ENCODE measurements at places on chromosomes 1 and 21.
A peak's percentile ranks its signal among the peaks of the same experiment; 100 is the strongest.

DNA sequence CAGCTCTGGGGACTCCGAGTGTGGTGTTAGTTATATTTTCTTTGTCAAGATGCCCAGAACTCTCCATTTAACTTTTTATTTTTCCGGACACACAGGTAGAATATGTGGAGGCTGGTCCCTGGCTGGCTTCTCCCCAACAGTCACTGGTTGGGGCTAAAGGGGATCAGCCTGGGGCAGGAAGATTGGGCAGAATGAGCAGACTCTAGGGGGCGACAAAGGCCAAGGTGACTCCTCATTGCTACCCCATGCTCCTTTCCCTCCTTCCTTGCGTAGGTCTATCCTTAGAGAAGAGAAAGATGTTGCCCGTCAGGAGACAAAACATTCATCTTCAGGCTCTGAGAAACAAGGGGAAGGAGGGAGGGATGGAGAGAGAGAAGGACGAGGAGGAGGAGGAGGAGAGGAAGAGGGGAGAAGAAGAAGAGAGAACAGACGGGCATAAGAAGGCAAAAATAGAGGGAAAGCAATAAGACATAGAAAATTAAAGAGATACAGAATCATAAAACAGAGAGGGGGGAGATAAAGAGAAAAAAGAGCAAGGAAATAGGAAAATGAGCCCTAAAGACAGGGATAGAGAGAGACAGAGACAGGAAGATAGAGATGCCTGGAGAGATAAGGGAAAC is 89.9 kb downstream of the FOXD2 start:
- DNase-seq = peak; percentile 54

DNA sequence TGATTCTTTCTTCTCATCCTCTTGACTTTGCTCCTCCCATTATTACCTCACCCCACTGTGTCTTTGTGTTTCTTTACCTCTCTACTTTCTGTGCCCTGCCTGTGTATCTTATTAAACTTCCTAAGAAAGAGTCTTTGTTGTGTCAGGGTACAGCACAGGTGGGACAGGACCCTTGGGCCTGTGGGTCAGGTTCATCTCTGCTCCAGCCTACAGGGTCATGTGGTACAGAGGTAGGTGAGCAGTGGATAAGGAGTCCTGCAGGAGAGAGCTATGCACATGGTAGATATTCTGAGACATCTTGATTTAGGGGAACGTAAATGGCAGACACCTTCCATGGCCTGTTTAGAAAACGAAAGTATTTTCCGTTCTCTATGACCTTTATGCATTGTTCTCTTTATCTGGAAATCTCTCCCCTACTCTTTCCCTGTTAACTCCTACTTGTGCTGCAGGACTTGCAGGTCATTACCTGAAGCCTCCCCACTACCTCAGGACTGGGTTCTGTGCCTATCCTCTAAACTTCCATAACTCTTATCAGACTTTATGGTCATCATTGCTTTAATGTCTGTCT is 9.9 kb downstream of the GIPC2 start:
- no peak for DNase-seq

- DNase-seq = no peak
Measured at GRCh38 chr1:3000214-3000613, 21.1 kb upstream of the ACTRT2 start.

GRCh38 chr1:75618382-75618781 is 7.5 kb upstream of the SLC44A5 start:
- DNase-seq = no peak

DNA sequence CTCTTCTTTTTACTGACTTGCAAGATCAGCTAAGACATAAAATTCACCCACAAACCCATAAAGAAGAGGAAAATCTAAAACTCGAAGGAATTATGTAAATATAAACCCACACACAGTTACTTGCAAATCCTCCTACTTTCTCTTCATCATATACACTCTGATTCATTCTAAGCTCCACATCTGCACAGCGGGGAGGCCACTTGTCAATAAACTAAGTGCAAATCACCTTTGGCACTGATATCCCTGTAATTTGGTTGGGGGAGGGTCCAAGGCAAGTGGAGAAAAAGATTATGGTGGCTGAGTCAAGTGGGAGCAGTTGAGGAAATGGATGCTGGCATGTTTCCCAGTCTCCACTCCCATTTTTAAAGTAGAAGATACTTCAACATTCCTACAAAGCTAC is 596.5 kb downstream of the MATN1 start:
- no peak for DNase-seq

DNA sequence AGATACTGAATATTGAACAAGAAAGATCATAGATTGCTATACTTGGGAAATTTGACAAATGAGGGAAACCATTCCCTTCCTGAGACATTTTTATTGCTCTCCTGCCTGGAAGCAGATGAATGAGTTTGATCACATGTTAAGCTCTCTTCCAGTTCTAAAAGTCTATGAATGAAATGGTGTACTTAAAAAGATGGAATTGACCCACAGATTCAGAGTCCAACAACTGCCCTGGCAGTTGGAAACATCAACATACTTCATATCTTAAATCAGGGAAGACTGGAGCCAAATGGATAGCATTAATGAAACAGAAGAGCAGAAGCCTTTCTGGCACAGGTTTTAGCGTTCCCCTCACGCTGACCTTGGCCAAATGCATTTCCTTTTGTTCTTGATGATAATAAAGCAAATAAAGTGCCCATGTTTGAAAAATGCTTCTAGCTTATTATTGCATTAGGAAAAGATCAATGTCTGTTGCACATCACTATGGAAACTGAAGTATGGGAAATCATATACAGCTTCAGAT is 142.6 kb downstream of the ESRRG start:
- DNase-seq = no peak

DNA sequence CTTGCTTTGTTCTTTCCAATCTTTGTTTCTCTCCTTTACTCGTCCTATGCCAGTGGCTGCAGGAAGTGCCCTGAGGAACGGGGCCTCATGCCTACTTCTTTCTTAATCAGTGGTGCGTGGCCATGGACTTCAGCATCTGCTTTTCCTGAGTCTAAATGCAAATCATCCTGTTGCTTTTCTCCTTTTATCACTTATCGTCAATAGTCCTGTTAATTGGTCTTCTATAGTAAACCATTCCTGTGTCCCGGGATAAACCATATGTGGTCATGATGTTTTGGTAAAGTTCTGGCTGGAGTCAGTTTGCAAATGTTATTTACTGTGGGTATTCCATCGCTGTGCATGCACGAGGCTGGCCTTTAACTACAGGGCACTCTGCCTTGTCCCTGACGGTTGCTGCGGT is 47.5 kb downstream of the AGPAT3 start:
- DNase-seq = no peak

DNA sequence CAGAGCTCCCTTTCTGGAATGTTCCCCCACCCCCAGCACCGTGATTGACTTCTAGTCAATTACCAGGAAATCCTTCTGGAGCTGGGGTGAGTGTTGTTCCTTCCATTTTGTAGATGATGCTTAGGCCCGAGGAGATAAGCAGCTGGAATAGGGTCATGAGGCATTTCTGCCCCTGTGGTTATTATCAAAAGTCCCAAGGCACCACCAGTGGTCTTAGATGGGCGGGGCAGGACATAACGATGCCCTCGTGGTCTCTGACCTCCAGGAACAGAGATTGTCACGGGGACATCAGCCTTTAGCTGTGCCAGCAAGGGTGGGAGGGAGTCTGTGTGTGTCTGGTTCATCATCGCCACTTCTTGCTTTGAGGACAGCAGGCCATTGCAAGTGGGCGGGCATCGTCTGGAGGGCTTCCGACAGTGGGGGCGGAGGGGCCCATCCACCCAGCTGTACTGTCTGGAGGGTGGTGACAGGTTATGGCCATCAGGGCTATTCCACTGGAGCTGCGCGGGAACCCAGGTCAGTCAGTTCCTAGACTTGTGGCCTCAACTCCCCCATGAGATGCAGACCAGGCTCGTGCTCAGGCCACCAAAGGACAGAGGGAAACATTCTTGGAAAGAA is 22.6 kb downstream of the TNFRSF8 start:
- peak; percentile 37 for DNase-seq

GRCh38 chr1:21840981-21841380 is 28.9 kb downstream of the LDLRAD2 start:
- no peak for DNase-seq

DNA sequence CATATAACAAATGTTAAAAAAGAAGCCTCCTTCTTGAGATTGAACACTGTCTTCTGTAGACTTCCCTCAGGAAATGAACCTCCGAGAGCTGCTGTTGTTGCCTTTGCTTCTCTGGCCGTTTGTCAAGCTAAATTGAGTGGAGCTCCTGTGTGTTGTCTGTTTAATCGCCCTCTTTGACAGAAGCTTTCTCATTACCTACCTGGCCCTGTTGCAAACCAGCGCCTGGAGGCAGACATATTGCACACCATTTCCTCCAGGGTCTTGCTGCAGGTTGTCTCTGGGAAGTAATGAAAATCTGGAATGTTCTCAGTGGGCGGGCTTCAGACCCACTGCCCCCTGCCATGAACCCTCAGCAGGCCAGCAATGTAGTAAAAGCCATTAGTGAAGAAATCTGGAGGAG is 83.3 kb downstream of the GABPA start:
- DNase-seq = no peak

DNA sequence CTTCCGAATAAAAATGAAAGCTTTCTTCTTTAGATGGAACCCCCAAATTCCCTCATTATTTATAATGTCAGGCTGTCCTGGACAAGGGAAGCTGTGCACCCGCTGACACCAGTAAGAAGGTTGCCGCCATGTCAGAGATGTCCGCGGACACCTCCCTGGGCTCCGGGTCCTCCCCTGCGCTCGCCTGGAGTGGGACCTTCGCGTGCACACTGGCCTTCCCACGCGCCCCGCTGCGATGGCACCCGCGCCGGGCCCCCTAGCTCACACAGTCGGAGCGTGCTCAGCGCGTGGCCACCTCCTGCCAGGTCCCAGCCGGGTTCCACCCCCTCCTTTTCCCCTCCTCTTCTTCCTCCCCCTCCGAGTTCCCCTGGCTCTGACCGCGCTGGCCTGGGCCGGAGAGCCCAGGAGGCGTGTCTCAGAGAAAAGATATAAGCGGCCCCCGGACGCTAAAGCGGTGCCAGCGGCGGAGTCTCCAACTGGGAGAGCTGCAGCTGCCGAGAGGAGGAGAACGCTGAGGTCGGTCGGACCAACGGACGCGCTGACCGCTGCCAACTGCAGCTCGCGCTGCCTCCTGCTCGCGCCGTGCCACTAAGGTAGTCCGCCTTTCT is at the start of gene G0S2:
Gene G0S2 (plus strand): TSS at position 456 of the 608 bp plus-strand sequence. CDS start 273 bp downstream, outside the sequence.
- peak; percentile 37 for DNase-seq

- DNase-seq = peak; percentile 29
Measured at GRCh38 chr1:179300112-179300511, 6.5 kb downstream of the SOAT1 start.

GRCh38 chr1:57380923-57381322 is 42.9 kb downstream of the DAB1 start:
- DNase-seq = no peak

GRCh38 chr1:43147625-43148327 is 24.3 kb downstream of the EBNA1BP2 start:
- DNase-seq = peak; percentile 73

DNA sequence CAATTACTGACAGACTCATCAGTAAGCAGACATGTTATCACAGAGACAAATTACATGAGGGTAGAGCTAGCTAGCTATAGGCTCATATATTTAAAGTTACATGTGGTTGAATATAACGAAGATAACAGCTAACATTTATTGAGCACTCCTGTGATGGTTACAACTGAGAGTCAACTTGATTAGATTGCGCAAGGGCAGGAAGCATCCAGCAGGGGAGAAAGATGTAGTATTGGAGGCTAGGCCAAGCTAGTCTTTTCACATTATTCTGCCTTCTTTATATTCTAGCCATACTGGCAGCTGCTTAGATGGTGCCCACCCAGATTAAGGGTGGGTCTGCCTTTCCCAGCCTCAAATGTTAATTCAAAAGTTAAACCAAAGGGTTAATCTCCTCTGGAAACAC is 37.1 kb downstream of the PIGK start:
- no peak for DNase-seq

DNA sequence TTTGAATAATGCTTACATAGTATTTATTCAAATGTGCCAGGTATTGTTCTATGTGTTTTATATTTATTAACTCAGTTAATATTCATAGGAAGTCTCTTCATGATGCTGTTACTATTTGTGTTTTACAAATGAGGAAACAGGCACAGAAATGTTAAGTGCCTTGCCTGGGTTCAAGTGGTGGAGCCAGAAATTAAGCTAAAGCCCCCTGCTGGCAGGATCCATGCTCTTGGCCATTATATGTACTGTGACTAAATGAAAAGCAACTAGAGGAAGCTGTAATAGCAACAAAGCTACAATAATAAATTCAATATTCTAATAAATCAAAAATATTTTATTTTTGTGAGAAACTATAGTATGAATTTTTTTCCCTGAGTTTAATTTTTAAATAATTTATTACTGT is 30.0 kb downstream of the IARS2 start:
- DNase-seq = peak; percentile 22

DNA sequence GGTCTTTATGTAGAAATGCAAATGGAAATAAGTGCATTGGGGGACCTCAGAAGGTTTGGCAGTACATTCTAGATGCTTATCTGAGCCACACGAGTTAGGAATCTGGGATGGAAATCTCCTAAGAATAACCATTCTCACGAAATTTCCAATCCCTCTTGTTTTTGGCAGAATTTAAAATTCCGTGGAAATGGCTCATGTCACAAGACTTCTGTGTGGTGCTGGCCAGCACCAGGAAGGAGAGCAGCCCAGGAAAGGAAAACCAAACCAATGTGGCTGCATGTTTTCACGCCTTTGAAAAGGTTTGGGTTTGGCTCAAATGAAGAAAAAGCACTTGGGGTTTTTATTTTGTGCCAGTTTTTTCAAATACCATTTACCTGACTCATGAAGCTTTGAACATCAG is 80.1 kb upstream of the KCNK2 start:
- no peak for DNase-seq

- DNase-seq = no peak
Measured at GRCh38 chr1:97907886-97908285, 12.9 kb downstream of the DPYD start.

All from common myeloid progenitor, CD34-positive (primary cell).